CD4-positive, alpha-beta T cell treated with Interleukin-4 for 4 hours (primary cell): ENCODE measurements at places on chromosomes 2 and 18.

DNA sequence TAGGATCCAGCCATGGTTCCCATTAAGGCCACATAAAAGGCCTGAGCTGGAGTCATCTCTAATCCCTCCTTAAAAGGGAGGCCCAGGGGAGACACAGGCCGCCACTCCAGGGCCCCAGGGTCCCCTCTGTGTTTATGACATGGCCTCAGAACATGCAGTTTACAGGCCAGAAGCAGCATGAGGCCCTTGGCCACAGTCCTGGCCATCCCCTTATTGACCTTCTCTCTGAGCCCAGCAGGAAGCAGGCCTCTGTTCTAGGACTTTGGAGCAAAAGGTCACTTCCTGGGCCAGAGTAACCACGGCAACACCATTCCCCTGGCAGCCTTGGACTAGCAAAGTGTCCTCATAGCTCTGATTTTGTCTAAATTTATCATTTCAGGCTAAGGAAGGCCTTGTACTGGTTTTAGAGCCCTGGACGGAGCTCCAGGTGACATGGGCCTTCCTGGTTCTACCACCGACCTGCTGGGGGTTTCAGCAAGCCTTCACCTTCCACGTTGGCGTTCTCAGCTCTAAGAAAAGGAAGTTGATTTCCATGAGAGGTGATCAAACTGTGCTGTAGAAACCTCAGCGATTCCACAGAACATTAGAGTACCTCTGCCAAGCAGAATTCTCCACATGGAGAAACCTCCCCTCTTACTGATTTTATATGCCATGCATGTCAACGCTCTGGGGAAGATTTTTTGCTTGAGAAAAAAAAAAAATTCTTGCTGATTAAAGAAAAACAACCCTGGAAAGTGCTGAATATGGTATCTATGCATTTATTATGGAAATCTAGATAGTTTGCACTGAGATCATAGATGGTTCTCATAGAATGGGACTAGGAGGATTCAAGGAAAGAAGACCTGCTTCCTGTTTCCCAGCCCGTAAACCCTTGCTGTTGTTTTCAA, 53.7 kb downstream of the HS1BP3 start:
- no peak for DNase-seq

GRCh38 chr2:132949108-132949507, 279.1 kb upstream of the LYPD1 start:
- DNase-seq = no peak

DNA sequence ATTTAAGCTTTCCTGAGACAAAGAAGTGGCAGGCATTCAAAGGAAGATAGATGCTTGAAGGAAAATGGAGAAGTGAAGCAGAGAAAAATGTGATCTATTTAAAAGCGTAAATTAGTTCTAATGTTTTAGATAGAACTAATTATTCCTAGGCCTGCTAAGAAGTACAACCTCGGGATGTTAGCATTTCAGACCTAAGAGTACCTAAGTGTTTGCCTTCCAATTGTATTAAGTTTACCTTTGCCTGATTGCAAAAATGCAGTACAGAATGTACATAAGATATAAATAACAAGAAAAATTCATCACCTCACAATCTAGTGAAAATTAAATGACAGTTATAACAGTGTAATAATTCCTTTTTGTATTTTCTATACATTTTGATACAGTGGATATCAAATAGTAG, 71.1 kb upstream of the HNMT start:
- DNase-seq = no peak

DNA sequence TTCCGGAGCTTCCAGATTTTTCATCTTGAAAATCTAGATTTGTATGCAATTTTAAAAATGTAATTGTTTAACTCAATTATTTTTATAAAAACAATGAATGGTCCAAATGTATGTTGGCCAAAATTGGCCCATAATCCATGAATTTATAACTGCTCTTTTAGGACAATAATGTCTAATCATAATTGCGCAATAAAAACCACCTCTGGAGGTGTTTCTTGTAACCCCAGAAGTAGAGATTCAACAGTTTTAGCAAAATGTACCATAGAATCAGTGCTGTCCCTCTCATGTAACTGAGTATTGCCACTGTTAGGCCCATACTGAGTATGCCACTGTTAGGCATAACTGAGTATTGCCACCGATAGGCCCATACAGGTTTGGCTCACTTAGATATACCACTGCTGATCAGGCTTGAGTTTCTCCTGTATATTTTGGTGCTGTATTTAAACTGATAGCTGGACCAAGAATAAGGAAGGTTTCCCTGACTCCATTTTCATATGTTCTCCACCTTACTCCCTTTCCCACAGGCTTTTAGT, 70.8 kb upstream of the EPB41L5 start:
- no peak for DNase-seq

- DNase-seq = no peak
Measured at GRCh38 chr18:77876319-77876865, 626.7 kb downstream of the GALR1 start.

- no peak for DNase-seq
Measured at GRCh38 chr2:225434014-225434413, 34.5 kb downstream of the NYAP2 start.

DNA sequence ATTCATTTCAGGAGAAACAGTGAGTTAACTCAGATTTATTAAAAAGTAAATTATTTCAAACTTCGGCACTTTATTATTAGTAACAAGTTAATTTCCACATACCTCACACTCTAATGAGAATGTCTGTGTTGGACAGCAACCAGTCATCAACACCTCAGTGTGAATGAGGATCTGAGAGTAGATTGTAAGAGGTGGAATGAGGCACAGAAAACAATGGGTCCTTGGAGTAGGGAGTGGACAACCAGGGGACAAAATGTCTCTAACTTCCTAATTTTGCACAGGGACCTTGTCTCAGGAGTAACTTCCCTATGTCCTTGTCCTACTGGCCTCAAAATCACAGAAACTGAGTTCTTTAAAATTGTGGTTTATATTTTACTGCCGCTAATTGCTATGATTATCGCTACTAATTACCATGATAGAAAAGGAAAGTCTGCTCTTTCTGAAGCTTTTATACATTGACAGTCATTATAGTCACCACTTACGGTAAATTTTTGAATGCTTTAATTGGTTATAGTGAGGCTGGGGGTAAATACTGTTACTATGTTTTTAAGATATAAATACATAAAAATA, 82.2 kb upstream of the LRPPRC start:
- no peak for DNase-seq

- DNase-seq = no peak
Measured at GRCh38 chr2:80420530-80421208, 116.1 kb upstream of the LRRTM1 start.

DNA sequence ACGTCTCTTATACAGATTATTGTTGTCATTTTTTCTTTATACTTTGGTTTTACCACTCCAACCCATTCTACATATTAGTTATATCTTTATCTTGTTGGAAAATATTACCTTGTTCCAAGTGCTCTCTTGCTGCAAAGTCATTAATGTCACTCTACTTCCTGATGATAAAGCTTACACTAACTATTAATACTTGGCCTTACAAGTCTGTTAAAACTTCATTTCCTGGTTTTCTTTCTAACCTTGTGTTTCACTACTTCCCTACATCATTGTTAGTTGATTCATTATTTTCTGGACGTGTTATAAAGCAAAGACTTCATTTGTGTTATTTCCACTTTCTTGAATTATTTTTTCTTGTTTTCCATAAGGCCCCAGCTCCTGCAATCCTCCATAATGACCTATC, 382.6 kb upstream of the CDH20 start:
- DNase-seq = no peak

DNA sequence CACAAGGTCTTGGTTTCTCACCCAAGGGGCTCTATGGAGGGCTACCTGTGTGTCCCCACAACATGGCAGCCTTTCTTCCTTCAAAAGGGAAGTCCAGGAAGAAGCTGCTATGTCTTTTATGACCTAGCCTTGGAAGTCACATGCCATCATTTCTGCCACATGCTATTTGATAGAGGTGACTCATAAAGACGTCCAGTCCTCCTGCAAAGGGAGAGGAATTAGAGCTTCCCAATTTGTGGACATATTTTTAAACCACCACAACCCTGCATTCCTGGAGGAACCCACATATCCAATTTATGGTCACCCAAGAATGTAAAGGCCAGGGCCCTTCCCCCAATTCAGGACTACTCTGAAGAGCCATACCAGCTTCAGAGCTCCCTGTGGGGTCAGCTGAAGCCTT, 246.2 kb downstream of the CYP26B1 start:
- DNase-seq = no peak

GRCh38 chr2:78318275-78318674, 707.2 kb upstream of the REG3G start:
- no peak for DNase-seq

- no peak for DNase-seq
Measured at GRCh38 chr2:66872986-66873754, 438.2 kb downstream of the MEIS1 start.

DNA sequence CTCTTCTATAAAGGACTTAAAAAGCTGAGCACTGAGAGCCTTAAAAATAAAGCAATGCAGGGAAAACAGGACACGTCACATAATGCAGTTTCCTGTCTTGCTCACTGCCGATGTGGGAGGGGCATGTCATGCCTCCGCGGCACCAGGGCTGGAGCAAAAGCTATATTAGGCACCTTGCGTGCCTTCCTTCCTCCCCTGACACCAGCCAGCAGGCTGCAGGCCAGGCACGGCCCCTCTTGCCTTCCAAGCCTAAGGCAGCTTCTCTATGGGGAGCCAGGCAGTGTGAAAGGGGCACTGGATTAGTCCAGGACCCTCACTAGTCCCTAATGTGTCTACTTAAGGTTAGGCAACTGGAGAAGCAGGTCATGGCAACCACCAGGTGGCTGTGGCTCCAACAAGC, 26.3 kb downstream of the MRPL35 start:
- DNase-seq = peak; percentile 40

DNA sequence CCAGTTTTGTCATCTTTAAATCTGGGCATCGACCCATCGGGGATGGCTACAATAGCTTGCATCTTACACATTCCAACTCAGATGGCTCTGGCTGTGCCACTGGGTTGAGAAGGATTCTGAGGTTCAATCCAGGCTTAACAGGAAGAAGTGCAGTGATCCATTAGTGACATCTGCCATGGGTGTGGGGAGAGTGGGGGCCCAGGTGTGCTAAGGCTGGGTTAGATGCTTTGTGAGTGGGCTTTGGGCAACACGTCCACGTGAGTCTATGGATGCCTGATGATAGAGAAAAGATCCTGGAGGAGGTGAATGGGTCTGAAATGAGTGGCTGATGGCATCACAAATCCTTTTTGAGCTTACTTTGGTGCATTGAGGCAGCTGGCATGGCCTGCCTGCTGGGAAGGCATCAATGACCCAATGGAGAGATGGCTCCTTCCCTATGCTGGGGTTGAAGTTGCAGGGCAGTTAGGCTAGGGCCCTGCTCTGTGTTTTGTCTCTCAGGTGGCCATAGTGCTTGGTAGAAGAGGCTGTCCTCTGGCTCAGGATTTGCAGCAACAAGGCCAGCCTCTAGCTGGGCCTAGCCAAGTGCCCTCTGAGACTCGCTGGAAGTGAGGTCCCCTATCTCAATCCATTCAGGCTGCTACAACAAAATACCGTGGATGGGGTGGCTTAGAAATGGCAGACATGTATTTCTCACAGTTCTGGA, 56.7 kb downstream of the HS1BP3 start:
- no peak for DNase-seq

DNA sequence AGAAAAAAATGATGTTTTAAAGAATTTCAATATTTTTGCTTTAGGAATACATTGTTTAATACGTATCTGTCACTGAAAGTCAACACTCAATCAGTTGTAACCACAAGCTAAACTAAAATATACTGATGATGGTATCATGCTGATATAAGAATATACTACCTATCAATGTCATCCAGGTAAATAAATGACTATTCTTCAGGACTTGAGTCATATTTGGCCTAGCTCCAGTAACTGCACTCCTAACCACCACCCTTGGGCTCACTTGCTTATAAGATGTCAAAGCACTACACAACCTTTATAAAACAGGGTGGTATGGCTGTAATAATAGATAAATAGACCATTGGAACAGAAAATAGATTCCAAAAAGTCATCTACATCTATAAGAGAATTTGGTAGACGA, 48.8 kb downstream of the RND3 start:
- DNase-seq = no peak

DNA sequence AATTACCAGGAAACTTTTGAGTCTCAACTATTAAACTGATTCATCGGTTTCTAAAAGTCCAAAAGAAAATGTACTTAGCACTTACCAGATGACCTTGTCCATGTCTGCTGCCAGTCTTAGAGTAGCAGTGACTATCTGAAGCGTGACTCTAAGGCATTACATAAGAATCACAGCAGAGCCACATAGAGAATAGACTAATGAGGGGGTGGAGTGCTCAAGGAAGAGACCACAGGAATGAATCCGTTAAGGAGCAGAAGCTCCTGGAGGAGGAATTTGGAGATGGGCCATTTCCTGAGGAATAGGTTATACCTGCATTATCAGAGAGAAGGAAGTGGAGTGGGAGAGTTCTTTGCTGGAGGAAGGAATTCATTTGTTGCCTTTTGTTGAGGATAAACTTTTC, 116.0 kb downstream of the MAP3K20 start:
- DNase-seq = no peak

DNA sequence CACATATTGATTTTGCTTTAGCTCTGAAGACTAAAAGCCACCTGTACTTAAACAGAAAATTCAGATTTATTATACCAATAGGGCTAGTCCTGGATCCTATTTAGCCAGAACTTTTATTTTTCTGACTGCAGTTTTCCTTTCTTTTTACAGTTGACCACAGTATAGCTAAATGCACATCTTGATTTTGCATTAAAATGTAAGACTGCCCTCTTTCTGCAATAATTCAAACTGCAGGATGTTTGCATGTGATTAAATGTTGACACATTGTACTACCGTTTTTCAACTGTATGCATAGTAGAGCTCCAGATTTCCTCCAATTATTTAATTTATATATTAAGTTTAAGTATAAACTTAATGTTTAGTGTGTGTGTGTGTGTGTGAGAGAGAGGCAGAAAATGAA, 1262.9 kb downstream of the SUCLG1 start:
- no peak for DNase-seq

DNA sequence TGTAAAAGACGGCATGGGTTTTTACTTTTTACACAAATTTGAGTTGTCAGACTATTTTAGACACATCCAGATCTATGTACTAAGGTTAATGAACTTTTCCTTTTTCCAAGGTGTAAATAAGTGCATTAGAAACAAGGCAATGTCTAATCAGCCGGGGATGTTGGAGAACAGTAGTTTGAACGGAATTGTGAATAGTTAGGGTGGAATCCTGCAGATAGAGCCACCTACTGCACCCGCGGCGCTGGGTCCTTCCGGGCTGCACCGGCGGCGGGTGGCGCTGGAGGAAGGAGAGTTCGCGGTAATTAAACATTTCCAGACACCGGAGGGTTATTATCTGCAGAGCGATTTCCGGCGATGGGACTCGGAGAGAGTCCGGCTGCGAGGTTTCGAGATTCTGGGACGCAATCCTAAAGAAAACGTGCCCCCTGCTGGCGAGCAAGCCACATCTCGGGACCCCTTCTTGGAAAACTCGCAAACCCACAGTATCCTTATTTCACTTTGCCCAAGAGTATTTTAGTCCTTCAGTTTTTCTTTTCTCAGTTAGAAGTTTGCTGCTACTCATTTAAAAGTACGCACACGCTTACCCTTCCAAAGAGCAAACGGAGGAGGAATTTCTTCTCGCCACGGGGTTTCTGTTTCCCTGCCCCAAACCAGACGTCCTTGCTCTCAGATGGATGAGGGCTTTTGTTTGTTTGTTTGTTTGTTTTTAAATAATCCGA, 4.5 kb upstream of the OSR1 start:
- peak; percentile 51 for DNase-seq
